Stimulated activated CD4-positive, alpha-beta T cell treated with anti-CD3 and anti-CD28 coated beads, Interleukin-4, amount 100 ng/mL, for 4 hours (primary cell): ENCODE measurements at places on chromosomes 16 and 17.

DNA sequence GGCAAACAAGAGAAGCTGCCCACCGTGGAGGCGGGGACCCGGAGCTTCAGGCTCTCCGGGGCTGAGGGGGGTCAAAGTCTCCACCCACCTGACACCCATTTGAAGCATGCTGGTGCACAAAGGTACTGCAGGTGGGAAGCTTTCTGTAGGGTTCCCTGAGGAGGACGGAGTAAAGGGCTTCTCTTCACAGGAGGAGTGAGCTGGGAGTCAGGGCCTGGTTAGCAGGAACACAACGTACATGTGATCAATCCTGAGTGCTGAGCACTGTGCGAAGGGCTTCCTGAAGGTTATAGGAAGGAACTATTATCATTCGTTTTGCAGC lies 252.9 kb upstream of the RPL38 start:
- no peak for DNase-seq

GRCh38 chr16:17339764-17340541 lies 130.8 kb downstream of the XYLT1 start:
- no peak for DNase-seq

GRCh38 chr16:23896832-23897821 lies 61.3 kb downstream of the PRKCB start:
- no peak for DNase-seq

DNA sequence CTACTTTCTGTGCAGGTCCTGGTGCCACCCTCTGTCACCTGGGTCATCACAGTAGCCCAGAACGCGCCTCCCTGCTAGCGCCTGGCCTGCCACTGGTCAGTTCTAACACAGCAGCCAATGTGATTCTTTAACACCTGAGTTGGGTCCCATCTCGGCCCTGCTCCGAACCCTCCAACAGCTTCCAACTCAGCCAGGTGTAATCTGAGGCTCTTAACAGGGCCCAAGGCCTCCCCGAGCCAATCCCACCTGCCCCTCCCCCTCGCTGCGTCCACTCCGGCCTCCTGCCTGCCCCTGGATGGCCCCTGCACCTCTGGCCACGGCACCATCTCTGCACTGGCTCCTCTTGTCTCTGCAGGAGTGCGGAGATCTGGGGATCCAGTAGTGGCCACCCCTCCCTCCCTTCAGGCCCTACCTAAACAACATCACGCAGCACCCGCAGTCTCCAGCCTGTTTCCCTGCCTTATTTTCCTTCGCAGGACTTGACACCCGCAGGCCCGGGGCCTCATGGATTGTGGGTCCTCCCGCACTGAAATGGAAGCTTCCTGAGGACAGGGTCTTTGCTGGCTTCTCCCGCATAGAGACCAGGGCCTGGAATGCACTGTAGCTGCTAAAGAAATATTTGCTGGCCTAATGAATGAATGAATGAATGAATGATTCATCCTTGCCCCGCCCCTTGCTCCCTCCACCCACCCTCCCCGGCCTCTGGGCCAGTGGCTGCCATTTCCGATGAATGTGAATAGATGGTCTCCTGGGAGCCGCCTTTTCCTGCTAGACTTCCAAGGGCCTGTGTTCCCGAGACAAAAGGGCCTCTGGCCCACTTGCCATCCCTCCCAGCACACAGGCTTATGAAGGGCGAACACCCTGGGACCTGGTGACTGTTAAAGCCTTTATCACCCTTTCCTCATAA lies 174.8 kb upstream of the FOXF1 start:
- DNase-seq, result no peak

GRCh38 chr16:28495098-28495793 lies 803 bp downstream of the APOBR start:
- no peak for DNase-seq

GRCh38 chr16:3662601-3663000 lies 8.1 kb downstream of the DNASE1 start:
- DNase-seq, result no peak

- DNase-seq, result no peak
Observed at GRCh38 chr16:67704110-67704509, 15.0 kb downstream of the GFOD2 start.

GRCh38 chr16:87264634-87265033 lies 52.6 kb downstream of the C16orf95 start:
- no peak for DNase-seq

DNA sequence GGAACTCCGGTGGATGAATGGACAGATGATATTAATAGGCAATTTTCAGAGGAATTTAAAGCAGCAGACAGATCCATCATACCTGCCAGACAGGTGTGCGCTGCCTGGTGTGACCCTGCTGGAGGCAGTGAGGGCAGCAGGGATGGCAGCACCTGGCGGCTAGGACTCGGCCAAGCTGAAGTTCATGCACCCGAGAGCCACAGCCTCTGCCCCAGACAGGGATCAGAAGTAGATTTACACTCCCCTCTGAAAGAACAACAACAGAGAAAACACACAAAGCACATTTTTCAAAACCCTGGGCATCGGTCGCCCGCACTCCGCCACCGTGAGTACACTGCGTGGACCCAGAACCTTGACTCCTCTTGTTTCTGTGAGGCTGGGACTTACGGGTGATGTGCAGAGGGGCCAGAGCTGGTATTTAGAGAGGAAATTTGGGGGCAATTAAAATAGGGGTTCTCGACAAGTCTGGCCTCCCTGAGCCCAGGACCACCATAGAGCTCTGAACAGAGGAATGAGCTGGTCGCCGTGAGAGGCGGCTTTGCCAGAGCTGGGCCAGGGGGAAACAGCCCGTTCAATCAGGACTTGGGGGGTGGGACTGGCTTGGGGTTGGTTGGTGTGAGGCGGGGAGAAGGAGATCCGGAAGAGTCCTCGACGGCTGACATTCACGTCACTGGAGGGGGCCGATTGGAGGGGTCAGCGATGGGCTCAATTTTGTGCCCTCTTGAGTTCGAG lies 101.0 kb downstream of the METRNL start:
- no peak for DNase-seq

- no peak for DNase-seq
Observed at GRCh38 chr16:65919145-65919985, 447.1 kb upstream of the CDH5 start.

GRCh38 chr16:5523829-5524228 lies 426.2 kb upstream of the EEF2KMT start:
- DNase-seq, result no peak

DNA sequence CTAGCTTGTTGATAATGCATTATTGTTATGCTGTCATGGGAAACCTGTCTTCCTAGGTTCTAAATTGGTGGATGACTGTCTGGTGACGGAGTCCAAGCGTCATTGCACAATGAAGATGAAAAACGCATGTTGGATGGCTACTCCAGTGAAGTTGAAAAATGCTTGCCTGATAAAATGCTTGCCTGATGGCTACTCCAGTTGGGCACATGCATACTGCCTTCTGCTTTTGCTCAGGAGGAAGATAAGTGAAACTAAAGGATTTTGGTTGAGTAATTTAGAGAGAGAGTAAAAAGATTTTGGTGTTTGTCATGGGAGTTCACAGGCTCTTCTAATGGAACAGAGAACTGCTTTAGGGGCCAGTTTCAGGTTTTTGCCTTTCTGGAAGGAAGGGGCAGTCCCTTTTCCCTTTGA lies 118.6 kb downstream of the PRKCA start:
- no peak for DNase-seq

GRCh38 chr17:10447026-10447931 lies 22.1 kb downstream of the MYH4 start:
- DNase-seq, result no peak

DNA sequence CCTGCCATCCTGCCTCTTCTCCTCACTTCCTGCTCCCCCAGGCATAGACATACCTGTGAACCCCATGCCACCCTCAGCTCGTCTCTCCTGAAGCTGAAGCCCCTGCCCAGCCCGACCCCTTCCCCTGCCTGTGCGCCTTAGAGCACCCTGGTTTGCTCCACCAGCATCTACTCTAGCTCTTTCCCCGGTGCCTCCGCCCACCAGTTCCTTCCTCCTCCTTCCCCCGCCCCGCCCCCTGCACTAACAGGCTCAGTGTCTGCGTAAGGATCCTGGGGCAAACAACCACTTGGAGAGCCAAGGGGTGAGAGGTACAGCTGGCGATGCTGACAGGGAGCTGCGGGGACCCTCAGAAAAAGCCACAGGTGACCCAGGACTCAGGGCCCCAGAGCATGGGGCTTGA lies 1.9 kb downstream of the GPR142 start:
- peak; percentile 65 for DNase-seq

- DNase-seq, result no peak
Observed at GRCh38 chr17:15966183-15966878, 21.4 kb downstream of the ADORA2B start.

DNA sequence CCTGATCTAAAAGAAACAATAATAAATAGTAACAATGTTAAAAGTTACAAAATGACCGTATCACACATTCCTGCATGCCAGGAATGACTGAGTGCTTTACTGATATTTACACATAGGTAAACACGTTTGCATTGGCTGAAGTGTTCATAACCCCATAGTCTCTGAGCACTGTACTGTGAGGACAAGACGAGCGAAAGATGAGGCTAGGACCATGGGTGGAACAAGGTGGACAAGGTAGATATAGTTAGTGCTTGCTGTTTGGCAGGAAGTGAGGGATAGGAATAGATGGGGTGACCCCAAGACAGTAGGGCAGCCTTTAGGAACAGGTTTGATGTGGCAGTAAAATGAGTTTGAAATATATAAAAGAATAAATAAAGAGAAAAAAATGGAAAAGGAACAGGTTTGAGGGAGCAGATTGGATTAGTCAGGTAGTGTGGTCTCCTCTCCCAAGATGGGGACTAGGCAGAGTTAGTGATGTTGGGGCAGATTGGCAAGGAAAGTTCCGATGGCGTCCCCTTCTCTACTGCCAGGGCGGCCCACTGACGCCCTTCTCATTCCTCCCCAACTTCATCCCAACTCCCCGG lies 452 bp upstream of the E2F4 start:
- no peak for DNase-seq

- DNase-seq, result no peak
Observed at GRCh38 chr17:28575126-28575795, 1.4 kb downstream of the ALDOC start.

GRCh38 chr17:48730240-48730550 lies 1.6 kb upstream of the HOXB13 start:
- no peak for DNase-seq
